Omental fat pad (tissue), 4 donors: ENCODE measurements at places on chromosomes 12 and 14.

DNA sequence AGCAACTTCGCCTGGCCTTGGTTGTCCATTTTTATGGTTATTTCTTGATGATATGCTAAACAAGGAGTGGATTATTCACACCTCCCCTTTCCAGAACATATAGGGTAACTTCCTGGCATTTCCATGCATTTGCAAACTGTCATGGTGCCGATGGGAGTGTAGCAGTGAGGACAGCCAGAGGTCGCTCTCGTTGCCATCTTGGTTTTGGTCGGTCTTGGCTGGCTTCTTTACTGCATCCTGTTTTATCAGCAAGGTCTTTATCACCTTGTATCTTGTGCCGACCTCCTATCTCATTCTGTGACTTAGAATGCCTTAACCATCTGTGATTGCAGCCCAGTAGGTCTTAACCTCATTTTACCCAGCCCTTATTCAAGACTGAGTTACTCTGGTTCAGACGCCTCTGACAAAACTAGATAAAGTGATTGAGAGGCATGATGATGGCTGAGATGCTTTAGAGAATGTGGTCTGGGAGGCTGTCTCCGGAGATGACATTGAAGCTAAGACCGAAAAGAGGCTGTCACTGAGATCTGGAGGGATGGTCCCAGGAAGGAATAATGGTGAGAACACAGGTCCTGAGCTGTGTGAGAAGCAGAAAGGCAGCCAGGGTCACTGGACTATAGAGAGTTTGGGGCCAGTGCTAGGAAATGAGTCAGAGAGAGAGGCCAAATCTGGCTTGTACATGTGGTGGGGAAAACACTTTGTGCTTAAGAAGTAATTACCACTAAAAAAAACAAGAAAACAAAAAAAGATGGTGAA, 2.9 kb downstream of the GLT1D1 start:
- DNase-seq: no peak

DNA sequence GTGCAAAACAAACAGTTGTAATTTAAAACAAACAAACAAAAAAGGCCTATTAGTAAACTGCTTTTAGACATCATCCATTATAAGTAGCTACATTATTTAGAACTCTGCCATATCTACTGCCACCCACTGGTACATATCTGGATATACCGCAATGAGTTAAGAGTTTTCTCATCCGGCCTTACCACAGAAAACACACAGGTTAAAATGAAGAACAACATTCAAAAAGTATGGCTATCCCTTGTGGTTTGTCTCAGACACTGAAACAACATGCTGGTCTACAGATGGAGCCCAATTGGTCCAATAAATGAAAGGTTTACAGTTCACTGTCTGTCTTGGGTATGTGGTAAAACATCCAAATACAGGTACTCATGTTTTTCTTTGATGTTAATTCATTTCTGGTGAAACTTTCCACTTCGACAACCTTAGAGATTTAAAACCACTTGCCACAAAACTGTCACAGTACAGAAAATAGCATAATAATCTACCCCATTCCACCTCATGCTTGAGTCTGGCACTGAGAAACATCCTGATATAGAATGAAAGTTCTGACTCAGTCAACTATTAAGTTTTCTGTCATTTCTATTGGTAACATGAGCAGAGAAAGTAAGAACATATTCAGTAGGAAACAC, 354.3 kb downstream of the CEP128 start:
- DNase-seq: no peak

DNA sequence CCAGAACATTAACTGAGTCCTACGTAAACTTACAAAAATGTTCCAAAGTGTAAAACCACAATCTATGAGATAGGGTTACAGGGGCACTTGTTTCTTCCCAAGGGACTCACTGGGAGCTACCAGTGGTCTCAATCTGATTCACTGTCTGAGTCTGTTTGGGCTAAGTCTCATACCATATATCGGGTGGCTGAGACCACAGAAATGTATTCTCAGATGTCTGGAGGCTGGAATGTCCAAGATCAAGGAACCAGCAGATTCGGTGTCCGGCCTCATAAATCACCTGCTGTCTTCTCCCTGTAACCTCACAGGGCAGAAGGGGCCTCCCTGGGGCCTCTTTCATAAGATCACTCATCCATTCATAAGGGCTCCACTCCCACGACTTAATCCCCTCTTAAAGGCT, 616.3 kb upstream of the TMEM132C start:
- DNase-seq: no peak

DNA sequence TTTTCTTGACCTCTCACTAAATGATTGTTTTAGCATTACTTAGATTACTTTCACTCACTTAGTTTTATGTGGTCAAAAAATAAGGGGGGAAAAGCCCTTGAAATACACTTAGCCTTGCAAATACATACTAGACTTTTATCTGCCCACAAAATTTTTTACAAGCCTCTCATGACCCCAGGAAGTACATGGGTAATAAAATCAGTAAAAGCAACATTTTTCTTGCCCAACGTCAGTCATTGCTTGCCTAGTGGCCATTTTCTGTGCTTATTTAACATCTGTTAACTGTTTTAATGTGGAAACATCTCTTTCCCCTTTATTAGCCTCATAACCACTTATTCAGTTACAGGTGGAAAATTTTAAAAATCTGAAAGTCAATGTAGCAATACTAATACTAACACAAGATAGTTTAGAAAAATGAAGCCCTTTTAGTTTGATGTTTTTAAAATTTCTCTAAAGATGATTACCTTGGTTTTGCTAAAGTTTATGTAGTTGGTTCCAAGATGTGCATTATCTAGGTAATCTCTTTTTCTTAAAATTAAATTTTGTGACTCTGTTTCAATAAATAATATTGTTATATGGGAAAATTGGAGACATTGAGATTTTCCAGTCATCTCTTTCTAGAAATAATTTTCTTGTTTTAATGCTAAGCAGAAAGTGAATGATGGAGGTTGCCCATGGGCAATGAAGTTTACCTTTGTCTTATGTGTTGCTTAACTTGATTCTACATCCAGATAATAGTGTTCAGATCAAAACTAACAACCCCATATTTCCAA, 175.5 kb downstream of the TMTC2 start:
- no peak for DNase-seq

DNA sequence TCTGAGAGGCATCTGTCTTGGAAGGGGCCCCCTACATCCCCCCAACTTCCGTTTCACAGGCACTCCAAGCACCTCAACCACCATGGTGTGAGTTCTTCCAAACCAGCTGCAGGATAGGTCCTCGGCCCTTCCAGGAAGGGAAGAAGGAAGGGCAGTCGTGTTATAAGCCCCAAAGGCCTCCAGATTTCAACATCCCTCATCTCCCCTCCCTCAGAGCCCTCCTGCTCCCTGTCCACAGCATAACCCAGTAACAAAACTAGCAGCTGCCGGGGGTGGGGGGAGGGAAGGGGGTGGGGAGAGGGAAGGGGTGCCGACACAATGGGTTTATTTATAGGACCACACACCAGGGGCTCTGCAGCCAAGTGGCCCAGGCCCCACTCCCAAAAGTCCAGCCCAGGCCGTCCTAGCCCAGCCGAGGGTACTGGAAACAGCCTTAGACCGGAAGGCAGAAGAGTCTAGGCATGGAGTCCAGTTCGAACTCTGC, 18.3 kb downstream of the NCKAP5L start:
- no peak for DNase-seq

DNA sequence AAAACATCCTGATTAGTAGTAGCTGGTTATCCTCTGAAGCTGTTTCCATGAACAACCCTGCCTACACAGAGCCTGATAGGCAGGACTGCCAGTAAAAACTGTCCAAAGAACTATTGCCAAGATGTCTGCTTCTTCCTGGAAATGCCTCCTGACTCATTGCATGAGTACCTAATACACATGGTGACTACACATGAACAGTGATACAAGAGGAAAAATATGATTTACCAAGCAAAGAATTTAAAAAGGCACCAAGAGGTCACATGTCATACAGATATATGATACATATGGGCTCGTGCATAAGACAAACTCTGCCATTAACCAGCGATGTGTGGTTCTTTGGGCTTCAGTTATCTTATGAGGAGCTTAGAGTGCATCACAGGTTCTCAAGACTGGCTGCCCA, 552.3 kb downstream of the SLC16A7 start:
- DNase-seq: no peak

GRCh38 chr14:63542231-63542999, 762 bp downstream of the PPP2R5E start:
- no peak for DNase-seq

GRCh38 chr12:121326996-121327674, 25.1 kb downstream of the ANAPC5 start:
- DNase-seq: no peak

DNA sequence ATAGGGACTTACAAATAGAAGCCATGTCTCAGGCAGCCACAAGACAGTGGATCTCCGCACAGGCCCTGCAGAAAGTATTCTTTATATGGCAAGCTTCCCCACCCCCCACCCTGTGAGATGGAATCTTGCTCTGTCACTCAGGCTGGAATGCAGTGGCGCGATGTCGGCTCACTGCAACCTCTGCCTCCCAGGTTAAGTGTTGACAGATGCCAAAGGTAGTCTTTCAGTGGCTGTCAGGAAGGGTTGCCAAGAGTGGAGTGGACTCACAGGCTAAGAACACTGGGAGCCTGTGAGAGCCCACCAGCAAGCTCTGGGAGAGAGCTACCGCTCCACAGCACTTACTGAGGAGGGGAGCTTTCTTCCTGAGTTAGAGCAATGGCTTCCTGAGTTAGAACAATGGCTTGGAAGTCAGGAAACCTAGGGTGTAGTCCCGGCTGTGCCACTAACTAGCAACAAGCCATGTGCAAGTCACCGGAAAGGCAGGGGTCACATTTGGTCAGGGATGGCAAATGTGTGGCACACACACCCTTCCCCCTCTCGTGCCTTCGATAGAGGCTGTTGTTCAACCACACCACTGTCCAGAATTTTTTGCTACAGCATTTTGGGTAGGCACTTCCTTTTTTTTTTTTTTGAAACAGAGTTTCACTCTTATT, 2.6 kb downstream of the RNASE1 start:
- no peak for DNase-seq

- no peak for DNase-seq
Measured at GRCh38 chr12:53070877-53071492, 8.2 kb downstream of the SPRYD3 start.

DNA sequence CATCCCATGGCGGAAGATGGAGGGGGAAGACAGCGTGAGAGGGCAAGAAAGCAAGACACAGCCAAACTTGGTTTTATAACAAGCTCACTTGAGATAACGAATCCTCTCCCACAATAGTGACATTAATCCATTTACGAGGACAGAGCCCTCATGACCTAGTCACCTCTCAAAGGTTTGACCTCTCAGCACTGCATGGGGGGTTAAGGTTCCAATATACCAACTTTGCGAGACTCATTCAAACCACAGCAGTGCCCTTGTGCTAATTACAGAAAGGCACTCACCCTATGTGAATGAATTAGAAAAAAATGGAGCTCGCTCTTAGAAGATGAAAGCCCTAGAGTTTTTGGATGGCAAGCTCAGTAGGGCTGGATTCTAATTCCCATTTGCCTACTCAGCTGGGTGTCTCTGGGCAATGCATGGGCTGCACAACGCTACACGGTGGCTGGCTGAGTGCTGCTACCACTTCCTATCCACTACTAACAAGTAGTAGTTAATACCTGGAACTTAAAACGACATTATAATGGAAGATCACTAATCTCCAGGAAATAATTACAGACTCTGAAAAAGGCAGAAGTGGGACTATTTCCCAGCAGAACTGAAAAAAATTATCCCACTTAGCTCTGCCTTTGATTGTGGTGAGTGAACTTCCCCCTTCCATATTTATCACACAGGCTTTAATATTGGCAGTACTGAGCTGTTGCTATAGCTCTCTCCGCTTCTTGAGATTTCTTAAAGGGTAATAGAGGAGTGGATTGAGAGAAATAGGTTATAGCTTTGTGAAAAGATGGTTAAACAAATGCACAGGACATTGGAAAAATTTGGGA, 27.5 kb downstream of the TESPA1 start:
- DNase-seq: no peak

- DNase-seq: no peak
Measured at GRCh38 chr14:50725761-50726160, 57.7 kb upstream of the SAV1 start.

GRCh38 chr12:3135522-3136461, 58.6 kb downstream of the TSPAN9 start:
- no peak for DNase-seq

DNA sequence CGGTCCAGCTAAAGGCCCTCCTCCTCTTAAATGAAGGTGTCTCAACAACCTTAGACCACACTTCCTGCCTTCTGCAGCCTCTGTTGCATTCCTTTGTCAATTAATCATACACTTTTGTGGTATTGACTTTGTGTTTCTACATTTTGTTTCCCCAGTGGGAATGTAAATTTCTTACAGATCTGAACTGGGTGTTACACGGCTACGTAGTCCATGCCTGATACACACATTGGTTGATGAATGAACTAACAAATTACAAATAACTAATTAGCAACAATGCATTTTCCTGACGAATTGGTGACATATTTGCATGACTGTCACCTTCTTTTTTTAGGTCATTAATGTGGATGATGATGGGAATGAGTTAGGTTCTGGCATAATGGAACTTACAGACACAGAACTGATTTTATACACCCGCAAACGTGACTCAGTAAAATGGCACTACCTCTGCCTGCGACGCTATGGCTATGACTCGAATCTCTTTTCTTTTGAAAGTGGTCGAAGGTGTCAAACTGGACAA, 15.2 kb upstream of the CCT2 start:
- no peak for DNase-seq

- no peak for DNase-seq
Measured at GRCh38 chr14:61188978-61189808, 91.9 kb downstream of the TMEM30B start.

- no peak for DNase-seq
Measured at GRCh38 chr12:67721248-67721647, 72.7 kb downstream of the DYRK2 start.

- no peak for DNase-seq
Measured at GRCh38 chr14:68891851-68892660, 87.0 kb downstream of the ACTN1 start.

DNA sequence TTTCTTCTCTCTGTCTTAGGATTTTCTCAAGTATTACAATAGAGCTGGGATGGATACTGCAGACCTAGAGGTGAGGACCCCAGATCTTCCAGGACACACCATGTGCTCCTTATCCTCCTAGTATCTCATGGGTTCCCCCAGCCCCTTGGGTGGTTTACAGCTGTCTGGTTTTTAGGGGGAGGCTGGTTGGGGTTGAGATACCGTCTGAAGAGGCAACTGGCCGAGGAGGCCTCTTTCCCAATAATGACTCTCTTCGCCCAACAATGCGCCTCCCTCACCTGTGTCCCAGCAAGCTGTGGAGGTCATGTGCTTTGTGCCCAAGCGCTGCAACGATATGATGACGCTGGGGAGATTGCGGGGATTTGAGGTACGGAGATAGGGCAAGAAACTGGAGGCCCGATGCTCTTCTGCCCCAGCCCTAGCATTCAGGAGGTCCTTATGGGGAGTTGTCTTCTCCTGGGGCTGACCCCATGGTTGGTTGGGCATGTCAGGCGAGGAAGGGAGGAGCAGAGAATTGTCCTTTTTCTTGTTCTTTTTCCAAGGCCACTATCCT, 3.8 kb downstream of the ARHGEF25 start:
- no peak for DNase-seq

DNA sequence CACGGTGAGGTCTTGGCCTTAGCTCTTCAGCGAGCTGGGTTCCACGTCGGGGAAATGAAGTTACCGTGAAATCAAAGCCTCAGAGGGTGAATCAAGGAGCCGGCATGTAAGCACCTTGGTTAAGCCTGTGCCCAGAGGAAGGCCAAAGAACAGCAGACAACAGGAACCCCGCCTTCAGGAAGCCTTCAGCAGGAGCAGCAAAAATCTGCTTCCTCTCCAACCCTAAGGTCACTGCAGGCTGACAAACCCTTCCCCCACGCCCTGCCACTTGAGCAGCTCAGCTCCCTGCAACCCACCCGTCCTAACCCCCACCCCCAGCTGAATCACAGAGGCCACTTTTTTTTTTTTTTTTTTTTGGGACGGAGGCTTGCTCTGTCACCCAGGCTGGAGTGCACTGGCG, 72.9 kb upstream of the LTA4H start:
- no peak for DNase-seq
